GM12892 (cell line): ENCODE measurements at places on chromosomes 2 and 18.

DNA sequence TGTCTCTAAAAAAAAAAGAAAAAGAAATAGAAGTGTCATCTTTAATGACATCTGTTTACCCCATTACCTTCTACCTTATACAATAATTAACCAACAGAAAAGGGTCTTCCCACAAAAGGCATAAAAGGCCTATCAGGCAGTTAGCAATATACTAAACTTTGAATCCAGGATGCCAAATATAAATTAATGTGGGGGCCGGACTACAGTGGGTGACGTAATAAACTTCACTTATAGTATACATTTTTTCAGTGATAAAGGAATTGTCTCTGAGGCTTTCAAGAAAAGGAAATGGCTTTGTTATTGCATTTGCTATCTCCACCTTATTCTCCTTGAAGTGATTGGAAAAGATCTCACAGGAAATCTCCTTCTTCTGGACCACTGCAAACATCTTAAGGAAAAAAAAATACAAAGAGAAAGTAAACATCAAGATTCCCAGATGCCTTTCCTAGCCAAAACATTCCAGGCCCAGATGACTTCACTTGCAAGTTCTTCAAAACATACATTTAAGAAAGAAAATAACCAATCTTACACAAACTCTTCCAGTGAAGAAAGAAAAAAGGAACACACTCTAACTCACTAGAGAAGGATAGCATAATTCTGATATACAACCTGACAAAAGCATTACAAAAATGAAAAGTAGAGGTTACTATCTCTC, 126.2 kb upstream of the CAB39 start:
- DNase-seq, result no peak

DNA sequence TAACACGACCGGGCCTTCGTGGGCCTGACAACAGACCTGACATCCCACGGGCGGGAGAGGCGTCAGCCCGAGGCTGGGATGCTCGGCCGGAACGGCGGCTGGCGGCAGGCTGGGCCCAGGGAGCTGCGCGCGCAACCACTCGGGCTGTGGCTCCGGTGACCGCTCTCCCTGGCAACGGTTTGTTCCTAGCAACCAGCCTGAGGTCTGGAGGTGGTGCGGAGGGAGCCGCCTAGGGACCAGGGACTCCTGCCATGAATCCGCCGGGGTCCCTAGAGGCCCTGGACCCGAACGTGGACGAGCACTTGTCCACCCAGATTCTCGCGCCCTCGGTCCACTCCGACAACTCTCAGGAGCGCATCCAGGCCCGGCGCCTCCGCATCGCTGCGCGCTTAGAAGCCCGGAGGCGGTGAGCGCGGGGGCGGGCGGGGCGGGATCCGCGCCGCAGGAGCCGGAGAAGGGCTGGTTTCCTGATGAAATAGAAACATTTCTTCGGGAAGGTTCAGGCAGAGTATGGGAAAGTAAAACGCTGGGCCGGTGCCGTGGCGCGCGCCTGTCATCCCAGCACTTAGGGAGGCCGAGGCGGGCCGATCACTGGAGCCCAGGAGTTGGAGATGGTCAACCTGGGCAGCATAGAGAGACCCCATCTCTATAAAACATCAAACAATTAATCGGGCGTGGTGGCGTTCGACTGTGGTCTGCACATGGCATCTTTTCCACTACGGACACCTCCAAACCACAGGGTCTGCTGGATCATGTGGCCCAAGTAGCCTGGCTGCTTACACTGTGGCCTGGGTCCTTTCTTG, at the start of gene DRC1:
TSS of gene DRC1 (plus strand) at position 182 of the 803 bp plus-strand sequence. CDS start at position 252, 70 bp downstream.
- peak; percentile 42 for DNase-seq

- no peak for DNase-seq
These were observed 95.0 kb downstream of the RNF144A start for GRCh38 chr2:7012141-7012764.

GRCh38 chr2:202418511-202418910, 42.4 kb downstream of the BMPR2 start:
- DNase-seq, result no peak

- DNase-seq, result no peak
These were observed 1.4 kb downstream of the DOCK10 start for GRCh38 chr2:225040856-225041206.

DNA sequence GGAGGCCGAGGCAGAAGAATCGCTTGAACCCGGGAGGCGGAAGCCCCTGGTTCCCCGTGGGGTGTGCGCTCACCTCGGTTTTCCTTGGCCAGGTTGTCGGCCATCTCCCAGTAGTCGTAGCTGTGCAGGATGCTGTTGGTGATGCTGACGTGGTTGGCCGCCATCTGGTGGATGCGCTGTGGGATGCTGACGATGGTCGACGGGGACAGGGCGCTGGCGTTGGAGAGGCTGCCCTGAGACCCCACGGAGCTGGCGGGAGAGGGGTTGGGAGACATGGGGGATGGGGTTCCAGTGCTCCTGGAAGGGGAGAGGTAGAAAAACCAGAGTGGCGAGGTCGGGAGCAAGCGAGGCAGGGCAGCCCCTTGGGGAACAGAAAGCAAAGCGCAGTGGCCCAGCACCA, 64.4 kb upstream of the REV1 start:
- no peak for DNase-seq

DNA sequence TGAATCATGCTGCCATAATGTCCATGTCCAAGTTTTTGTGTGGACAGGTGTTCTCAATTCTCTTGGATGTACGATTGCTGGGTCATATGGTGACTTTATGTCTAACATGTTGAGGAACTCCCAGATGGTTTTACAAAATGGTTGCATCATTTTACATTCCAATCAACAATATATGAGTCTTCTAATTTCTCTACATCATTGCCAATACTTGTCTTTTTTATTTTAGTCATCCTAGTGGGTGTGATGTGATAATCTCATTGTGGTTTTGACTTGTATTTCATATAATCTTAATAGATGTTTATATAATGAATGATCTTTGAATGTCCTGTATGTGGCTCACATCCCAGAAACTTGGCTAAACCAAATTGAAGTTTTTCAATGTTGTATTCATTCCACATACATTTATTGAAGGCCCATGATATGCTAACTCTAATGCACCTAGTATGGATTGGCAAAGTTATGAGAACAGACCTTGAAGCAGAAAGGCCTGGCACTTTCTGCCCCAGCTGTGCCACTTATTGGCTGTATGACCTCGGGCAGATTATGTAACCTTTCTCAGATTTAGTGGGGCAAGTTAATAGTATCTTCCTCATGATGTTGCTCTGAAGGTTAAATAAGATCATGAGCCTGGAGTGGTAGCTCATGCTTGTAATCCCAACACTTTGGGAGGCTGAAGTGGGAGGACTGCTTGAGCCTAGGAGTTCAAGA, 205.4 kb downstream of the RAB3GAP1 start:
- DNase-seq, result no peak

GRCh38 chr2:128734521-128735295, 416.0 kb upstream of the HS6ST1 start:
- no peak for DNase-seq

- peak; percentile 57 for DNase-seq
These were observed 1.0 kb upstream of the GMPPA start for GRCh38 chr2:219497495-219498279.

DNA sequence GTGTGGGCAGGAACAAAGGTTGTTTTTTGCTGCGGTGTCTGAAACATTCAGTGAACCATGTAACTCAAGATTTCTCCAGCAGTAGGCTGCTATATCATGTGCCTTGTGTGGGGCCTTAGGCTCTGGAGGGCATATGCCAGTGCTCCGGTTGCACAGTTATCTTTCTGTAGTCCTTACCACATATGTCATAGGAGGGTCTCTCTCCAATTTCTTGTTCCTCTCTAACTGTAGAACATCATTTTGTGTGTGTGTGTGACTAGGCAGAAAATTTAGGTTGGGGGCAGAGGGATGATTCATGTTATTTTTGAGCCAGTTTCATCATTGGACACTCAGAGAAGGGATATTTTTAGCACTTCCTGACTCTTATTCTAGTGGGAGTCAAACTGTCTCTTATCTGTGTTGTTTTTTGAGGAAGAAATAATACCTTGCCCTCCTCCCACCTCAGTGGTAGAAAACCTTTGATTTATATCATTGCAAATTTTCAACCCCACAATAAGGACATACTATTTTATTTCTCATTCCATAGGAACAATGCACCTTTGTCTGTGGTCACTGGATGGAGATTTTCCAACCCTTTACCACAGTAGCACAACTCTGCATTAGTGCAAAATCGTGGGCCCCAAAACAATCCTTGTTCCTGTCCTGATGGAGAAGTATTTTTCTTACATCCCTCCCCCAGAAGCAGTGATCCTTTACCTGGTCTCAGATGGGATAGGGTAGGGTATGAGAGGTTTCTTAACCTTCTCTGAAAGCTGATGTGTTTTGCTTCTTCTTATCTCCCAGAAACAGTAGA, 113.9 kb downstream of the CCDC74A start:
- no peak for DNase-seq

DNA sequence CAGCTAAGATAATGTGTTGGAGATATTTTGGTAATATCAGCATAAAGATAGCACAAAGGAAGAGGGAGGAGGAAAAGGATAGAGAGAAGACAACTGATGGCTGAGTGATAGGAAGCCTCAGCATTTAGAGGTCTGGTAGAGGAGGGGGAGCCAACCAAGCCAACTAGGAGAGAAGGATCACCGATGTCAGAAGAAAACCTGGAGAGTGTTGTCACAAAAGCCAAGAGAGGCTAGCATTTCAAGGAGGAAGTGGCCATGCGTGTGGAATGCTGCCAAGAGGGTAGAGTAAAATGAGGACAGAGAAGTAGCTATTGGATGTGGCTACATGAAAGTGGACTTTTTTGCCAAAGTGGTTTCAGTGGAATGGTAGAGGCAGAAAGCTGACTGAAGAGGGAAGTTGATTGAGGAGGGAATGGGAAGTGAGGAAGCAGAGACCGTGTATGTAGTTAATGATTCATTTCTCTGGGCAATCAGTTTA, 34.3 kb downstream of the LCLAT1 start:
- no peak for DNase-seq

- no peak for DNase-seq
These were observed 53.7 kb downstream of the APLF start for GRCh38 chr2:68521037-68521436.

DNA sequence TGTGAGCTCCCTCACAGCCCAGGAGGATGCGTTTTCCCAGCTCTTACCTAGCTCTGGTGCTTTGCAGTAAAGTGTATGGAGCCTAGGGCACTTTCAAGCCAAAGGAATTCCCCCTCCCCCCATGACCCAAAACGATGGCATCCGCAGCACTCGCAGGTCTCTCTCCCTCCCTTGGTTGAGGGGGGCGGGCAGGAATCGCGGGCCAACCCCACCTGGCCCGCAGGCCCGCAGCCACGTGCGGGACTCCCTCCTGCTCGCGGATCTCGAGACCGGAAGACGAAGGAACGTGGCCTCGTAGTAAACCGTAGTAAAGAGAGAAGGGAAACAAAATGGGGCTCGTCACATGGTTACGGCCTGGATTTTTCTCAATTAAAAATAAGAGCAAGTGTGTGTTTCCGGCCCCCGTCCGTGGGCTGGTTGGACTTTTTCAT, 8.5 kb downstream of the IRS1 start:
- DNase-seq, result no peak

DNA sequence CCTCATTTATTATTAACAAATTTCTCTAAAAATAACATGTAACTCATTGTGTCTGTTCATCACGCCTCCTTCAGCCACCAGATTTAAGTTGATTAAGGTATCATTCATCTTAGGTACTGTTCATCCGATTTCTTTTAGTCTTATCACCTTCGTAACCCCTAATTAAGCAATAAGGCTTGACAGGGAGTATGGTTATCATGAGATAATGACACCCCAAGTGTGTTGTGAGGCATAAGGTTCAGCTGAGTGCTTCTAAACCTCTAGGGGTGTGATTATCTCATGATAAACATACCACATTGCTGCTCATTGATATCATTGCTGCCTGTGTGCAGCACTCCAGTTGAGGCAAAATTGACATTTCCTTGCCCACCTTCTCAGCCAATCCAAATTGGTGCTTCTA, 158.9 kb upstream of the BOD1L2 start:
- DNase-seq, result no peak

GRCh38 chr18:26565514-26565913, 17.2 kb upstream of the KCTD1 start:
- no peak for DNase-seq

- no peak for DNase-seq
These were observed 7.0 kb downstream of the ASTL start for GRCh38 chr2:96131152-96131812.

GRCh38 chr18:40367576-40367975, 1587.5 kb upstream of the PIK3C3 start:
- no peak for DNase-seq

GRCh38 chr2:16392647-16393499, 272.8 kb downstream of the CYRIA start:
- no peak for DNase-seq
